T-helper 9 cell (primary cell): ENCODE measurements at places on chromosomes 7 and 10.

DNA sequence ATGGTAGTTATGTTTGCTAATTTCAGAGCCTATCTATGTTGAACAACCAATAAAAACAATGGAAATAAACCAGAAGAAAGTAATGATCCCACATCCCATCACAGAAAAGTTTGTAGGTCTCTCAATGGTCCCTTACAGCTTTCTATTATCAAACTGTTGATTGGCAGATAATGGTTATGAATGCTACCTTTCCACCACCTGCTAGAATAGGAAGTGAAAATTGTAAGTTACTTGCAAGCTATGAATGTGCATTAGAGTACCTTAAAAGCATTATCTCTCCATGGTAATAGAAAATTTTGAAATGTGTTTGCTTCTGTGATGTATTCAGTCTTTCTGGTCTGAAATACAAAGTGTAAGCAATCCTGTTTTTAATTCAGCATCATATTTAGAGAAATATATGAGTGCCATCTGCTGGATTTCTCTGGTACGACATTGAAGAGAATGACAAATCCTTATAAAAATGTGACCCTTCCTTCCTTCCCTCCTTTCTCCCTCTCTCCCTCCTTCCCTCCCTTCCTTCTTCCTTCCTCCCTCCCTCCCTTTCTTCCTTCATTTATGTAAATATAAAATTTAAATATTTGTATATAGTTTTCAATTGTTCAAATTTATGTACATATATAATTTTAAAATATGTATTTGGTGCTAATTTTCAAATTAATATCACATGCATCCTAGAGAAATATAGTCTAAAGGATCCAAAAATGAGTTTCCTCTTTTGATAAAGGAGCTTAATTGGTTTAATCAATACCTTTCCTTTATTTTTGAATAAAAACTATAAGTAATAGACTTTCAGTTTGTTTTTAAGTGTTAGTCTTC, 41.4 kb upstream of the PNLIPRP3 start:
- DNase-seq = no peak

GRCh38 chr10:30688456-30688855, 58.9 kb upstream of the LYZL2 start:
- no peak for DNase-seq

DNA sequence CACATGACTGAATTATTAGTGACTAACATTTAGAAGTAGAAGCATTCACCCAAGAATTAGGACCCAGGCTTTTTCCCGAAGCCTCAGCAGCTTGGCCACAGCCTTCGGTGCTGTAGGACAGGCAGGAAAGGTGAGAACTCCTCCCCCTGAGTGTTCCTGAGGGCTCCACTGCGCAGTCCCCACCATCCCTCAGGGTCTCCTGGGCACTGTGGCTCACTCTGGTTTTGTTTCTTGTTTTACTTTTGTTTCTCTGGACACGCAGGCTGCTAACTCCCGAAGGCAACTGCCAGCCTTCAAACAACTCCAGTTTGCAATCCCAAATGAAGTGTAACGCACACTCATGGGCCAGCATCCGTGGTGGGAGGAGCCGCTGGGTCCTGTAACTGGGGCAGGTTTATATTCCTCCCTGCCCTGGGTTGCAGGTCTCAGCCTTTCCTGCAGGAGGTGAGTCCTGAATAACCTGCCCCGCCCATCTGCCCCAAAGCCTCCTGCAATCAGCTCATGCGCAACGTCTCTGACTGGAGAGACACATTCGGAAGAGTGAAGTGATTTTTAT, 492.9 kb downstream of the PTPRN2 start:
- DNase-seq = no peak

DNA sequence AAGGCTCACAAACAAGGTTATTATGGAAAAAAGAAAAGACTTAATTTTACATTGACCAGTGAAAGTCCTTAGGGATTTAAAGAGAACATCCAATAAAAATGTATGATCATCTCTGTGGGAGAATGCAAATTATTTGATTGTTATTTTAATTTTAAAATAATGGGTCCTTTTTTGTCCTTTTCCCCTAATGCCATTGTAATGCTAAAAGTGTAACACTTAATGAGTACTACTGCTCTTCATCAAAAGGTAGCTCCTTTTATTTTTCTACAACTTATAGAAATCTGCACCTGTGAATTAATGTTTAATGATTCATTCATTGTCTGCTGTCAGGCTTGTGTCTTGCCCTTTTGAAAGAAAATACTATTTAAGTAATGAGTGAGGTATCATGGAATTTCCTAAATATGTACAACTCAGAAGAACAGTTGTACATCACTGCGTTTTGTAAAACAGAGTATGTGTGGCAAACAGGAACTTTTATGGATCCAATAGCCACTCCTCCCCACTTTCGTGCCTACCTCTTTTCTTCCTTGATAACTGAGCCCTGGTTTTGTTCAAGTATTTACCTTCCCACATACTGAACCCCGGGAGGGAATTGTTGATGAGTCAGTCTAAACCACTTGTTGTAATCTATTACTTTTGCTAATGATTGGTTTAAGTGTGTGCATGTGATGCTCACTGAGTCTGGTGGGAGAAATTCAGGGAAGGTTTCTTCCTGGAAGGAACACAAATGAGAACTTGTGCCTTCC, 19.9 kb upstream of the TRUB1 start:
- no peak for DNase-seq

DNA sequence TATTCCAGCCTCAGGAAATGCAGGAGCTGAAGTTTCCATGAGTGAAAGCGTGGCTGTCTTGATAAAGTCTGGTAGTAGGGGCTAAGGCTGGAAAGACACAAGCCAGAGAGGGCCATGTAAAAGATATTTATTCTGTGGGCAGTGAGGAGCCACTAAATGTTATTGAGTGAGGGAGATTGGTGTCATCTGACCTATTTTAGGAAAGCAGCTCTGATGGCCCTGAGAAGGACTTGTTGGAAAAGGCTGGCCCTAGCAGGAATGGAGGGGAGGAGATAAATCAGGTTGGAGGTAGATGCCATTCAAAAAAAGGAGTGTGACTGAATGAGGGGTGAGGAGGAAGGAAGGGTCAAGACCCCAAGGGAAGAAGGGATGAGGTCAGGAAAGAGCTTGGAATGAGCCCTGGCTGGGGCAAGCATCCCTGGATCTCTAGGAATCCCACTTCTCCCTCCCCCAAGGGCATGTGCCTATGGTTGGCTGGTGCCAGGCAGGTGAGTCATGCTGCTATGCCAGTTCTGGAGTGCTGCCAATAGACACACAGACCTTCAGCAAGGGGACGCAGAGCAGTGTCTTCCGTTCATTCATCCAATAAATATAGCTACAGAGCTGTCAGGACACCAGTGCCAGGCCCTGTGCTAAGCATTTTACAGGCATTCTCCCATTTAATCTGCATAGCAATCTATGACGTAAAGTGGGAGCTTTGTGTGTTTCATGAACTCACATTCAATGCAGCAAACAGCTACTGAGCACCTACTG, 2.0 kb downstream of the ANKRD2 start:
- no peak for DNase-seq

DNA sequence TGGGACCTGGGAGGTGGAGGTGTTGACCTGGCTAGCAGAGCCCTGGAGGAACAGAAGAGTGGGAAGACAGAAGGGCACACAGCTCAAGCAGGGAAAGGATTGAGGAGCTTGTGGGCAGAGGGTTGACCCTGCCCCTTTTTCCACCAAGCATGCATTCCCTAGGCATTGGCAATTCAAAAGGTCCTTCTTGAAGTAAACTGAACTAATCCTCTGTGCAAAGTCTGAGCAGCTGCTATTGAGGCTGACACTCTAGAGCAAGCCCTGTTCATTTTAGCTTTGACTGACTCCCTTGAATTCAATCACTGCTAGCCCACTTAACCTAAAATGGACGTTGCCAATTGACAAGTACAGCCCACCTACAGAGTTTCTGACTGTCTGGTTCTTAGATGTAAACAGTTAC, 116.5 kb upstream of the TNS3 start:
- no peak for DNase-seq

GRCh38 chr10:129912166-129912917, 51.7 kb downstream of the EBF3 start:
- no peak for DNase-seq
